Activated CD4-positive, alpha-beta T cell treated with anti-CD3 and anti-CD28 coated beads for 36 hours (primary cell): ENCODE measurements at places on chromosomes 6 and 20. TPM values are rescaled to one million over a fixed set of nuclear protein-coding genes. Genes with fewer than 3 reads are reported as not detected.

DNA sequence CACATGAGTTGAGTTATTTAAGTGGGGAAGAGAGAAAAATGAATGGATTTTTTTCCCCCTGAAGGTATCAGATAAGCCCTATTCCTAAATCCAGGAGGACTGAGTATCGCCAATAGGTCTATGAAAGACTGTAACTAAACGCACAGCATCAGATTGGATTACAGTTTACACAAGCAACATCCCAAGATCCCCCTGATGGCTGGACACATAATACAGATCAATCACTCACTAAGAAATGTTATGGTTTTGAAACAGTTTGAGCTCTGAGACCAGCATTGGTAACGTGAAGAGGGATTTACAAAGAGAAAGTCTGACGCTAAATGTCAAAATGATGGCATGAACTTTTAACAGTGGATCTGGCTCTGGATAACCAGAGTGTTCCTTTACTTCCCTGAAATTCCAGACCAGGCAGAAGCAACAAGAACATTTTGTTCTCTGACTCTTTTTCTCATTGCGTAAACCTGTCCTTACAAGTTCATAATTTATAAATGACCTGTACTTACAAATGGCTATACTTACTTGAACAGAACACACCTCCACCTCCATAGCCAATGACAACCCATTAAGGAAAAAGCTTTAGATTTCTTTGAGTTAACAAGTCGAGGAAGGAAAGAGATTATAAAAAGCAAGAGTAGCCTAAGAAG, 131.8 kb upstream of the BEND3 start:
- no peak overlapping the region for H3K27ac ChIP-seq
- no peaks in the 10 kb centered on the region for H3K27me3 ChIP-seq
- DNase-seq: no peak
- peaks cover 5% of the 10 kb centered on the region for H3K36me3 ChIP-seq
- H3K4me3 ChIP-seq: no peak overlapping the region
- no peaks in the 10 kb centered on the region for H3K4me1 ChIP-seq

- H3K4me3 ChIP-seq: no peak overlapping the region
- no peak overlapping the region for H3K27ac ChIP-seq
- no peaks in the 10 kb centered on the region for H3K27me3 ChIP-seq
- H3K36me3 ChIP-seq: peaks cover 33% of the 10 kb centered on the region
- peaks cover 49% of the 10 kb centered on the region for H3K4me1 ChIP-seq
Measured at GRCh38 chr20:53059848-53060247, 87.7 kb downstream of the TSHZ2 start.

- H3K4me3 ChIP-seq: no peak overlapping the region
- H3K27me3 ChIP-seq: no peaks in the 10 kb centered on the region
- H3K36me3 ChIP-seq: no peaks in the 10 kb centered on the region
- no peak for DNase-seq
- no peak overlapping the region for H3K27ac ChIP-seq
- peaks cover 10% of the 10 kb centered on the region for H3K4me1 ChIP-seq
Measured at GRCh38 chr20:19544684-19545083, 213.4 kb upstream of the RIN2 start.

GRCh38 chr6:55659304-55659703, 80.3 kb upstream of the HMGCLL1 start:
- no peaks in the 10 kb centered on the region for H3K4me1 ChIP-seq
- H3K36me3 ChIP-seq: no peaks in the 10 kb centered on the region
- no peak overlapping the region for H3K27ac ChIP-seq

GRCh38 chr20:59776626-59777330, 156.7 kb downstream of the SYCP2 start:
- H3K27ac ChIP-seq: no peak overlapping the region
- H3K36me3 ChIP-seq: no peaks in the 10 kb centered on the region
- DNase-seq: no peak
- no peaks in the 10 kb centered on the region for H3K4me1 ChIP-seq

Gene CDKN1A
- 31.3 TPM for total RNA-seq

Gene MRPS26
- 153 TPM for total RNA-seq

Gene PCSK2
- not detected for total RNA-seq

Gene TRERF1
- total RNA-seq: 14.5 TPM

Gene ZNF311
- 0.98 TPM for total RNA-seq
